Daoy (cell line): ENCODE measurements at places on chromosomes 4 and X. TPM values are rescaled to one million over a fixed set of nuclear protein-coding genes. Genes with fewer than 3 reads are reported as not detected.

TBX22 gene
- not detected in 2 replicates for total RNA-seq

GRCh38 chrX:123184219-123184865 lies at the start of gene GRIA3:
Gene GRIA3 (plus strand): TSS chrX:123184278. CDS start chrX:123184536, 258 bp downstream.
- DNase-seq, result no peak

RAP1GDS1 gene
- 18.1 and 19.6 TPM in 2 replicates for total RNA-seq

GRCh38 chr4:139018501-139018900 lies 2.9 kb downstream of the NOCT start:
- no peak for DNase-seq

DNA sequence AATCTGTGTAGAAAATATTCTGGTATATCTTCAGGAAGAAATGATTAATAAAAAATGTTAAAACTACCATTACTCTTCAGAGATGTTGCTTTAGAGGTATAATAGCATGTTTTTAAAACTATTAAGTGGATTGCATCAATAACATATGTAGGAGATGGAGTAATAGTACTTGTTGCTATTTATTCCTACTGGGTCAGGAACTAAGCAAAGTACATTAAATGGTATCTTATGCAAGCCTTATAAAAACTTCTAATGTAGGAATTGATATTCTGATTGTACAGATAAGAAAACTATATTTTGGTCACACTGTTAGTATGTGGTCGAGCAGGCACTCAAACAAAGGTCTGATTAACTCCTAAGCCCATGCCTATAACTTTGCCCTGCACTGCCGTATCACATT lies 31.4 kb upstream of the PDLIM5 start:
- no peak for DNase-seq

DNA sequence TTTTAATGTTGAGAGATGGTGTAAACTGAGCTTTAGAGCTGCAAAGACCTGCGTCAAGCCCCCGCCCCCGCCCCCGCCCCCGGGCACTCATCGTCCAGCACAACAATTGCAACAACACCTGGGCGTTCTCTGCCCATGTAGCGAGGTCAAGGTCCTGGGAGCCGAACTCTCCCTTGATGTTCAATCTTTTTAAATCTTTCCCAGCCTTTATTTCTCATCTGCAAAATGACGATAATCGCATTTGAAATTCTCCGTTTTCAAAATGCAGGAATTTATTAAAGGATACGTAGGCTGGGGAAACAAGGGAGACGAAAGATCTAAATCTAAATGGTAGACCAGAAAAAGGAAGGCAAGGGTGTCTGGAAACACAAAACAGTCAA lies 648 bp upstream of the MSMO1 start:
- peak; percentile 15 for DNase-seq

ZNF141 gene
- total RNA-seq, result 5.8 and 7.6 TPM in 2 replicates

TMSB15A gene
- total RNA-seq, result 18.2 and 31.4 TPM in 2 replicates

MRPL1 gene
- total RNA-seq, result 37.4 and 45.7 TPM in 2 replicates

SH3RF1 gene
- total RNA-seq, result 4.9 and 8.1 TPM in 2 replicates

CXCR3 gene
- total RNA-seq, result not detected in 2 replicates

DNA sequence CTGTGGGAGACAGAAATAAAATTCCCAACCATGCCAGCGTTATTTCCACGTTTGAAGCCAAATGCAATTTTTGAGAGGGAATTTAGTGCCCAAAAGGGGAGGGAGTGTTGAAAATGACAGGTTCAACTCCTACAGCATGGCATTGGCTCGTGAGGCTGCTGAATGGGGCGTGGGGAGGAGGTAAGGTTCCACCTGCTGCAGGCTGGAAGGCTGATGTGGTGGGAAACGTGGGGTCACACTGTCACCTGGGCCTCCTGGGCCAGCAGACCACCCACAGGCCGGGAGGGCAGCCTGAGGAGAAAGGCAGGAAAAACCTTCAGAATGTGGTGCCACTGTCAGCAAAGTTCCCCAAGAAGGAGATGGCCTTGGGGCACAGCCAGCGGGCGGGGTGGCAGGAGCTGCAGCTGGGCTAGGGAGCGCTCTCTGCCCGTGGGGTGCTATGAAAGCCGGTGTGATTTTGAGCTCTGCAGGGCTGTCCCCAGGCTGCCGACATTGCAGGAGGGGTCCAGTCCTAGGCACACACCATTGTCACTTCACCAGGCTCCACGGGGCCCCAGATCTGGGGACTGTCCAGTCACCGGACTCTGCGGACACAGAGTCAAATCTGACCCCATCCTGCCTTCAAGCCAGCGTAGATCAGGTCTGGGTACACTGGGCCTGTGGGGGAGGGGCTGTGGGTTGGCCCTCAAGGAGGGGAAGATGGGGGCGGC lies 19.6 kb downstream of the MSANTD1 start:
- DNase-seq, result no peak

DNA sequence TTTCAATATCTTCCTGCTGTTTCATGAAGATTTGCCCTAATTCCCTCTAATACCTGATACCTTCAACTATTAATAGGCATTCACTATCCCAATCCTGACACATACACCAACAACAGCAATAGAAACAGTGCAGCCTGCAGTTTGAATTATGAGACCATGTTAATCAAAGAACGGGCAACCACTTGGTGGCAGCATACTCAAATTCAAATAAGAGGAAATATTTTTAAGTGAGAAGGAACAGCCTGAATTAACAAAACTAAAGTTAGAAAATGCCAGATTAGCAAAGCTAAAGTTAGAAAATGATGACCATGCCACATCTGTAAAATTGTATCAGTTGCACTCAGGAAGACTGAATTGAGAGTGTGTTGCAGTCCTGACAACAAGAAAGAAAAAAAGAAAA lies 204.9 kb downstream of the SMARCA1 start:
- no peak for DNase-seq

GRCh38 chr4:129821963-129822362 lies 726.0 kb downstream of the C4orf33 start:
- no peak for DNase-seq

ATP10D gene
- total RNA-seq, result 8.9 and 9.2 TPM in 2 replicates

C4orf50 gene
- not detected in 2 replicates for total RNA-seq

ZMAT1 gene
- 0.36 and 0.46 TPM in 2 replicates for total RNA-seq

RENBP gene
- 0.11 and 0.18 TPM in 2 replicates for total RNA-seq

DNA sequence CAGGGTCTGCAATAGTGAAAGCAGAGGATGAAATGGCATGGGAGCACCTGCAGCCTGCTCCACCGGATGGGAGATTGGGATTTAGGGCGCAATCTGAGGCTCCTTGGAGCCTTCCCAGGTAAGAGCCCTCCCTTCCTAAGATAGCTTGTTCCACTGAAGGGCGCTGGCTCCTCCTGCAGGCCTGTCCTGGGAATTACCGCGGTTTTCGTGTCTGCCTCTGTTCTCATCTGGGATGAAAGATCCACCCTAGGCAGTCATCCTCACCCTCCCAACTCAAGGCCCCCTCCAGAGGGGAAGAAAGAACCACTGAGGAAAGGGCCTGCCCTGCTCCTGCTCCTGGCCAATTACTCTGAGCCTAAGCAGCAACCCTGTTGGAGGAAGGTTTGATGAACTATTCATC lies 547.5 kb downstream of the SMARCA1 start:
- no peak for DNase-seq

USP27X gene
- total RNA-seq, result 0.57 and 1.5 TPM in 2 replicates

DNA sequence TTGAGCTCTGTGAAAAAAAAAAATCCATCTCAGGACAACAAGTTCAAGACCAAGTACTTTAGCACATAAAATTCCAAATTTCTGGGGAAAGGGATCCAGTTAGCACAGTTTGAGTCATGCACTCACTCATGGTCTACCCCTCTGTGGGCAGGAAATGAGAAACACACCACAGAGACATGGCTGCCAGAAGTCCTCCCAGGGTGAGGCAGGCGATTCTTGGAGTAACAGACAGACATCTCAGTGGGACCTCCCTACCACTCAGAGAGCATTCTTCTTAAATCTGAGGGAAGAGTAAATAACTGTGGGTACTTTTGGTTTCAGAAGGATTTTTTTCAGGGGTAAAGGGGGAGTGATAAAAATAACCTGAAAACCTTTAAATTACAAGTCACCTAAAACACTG lies 14.1 kb downstream of the CXCL1 start:
- peak; percentile 72 for DNase-seq

GRCh38 chrX:15663439-15663838 lies 1.2 kb downstream of the CLTRN start:
- no peak for DNase-seq

DNA sequence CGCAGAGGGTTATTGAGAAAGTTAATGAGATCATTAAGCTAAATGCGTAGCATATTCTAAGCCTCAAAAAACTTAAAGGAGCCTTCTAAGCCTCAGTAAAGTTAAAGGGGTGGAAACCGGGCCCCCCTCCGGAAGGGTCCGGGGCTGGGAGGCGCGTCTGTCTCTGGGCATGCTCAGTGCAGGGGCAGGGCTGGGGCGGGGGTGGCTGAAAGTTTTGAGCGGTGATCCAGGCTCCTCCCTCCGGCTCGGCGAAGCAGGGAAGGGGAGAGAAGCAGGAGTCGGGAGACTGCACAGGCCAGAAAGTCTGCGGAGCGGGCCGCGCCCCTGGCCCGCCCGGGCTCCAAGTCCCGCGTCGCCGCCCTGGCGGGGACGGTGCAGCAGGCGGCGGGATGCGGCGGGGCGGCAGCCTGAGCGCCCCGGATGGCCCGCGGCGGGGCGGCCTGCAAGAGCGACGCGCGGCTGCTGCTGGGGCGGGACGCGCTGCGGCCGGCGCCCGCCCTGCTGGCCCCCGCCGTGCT lies at the start of gene EVC:
Gene EVC (plus strand): TSS at position 241 of the 518 bp plus-strand sequence. CDS start 180 bp downstream, at position 421.
- peak; percentile 85 for DNase-seq

- no peak for DNase-seq
Observed at GRCh38 chrX:125757794-125758564, 408.1 kb downstream of the DCAF12L2 start.

DNA sequence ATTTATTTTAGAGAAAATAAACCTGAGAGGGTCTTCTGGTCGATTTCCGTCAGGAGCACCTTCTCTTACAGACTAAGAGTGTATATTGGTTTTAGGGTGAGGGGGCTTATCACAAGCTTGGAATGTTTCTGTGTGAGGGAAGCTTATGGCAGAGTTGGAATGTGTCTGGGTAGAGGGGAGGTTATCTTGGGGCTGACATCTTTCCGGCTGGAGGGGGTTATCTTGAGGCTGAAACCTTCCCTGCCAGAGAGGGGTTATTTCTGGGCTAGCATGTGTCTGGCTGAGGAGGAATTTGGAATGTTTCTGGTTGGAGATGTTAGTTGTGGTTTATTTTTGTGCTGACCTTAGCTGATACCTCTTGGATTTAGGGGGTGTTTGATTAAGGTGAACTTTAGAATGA lies 1312.1 kb downstream of the ADGRL3 start:
- no peak for DNase-seq

LEF1 gene
- 17.1 and 19.7 TPM in 2 replicates for total RNA-seq

HSFX4 gene
- total RNA-seq, result not detected in 2 replicates

- no peak for DNase-seq
Observed at GRCh38 chr4:15811703-15812337, 33.7 kb downstream of the CD38 start.

ZNF630 gene
- 1.3 and 1.6 TPM in 2 replicates for total RNA-seq

CHIC1 gene
- total RNA-seq, result 4.2 and 7.7 TPM in 2 replicates
